ENCODE measurements at places on chromosomes 2 and 18.
A peak's percentile ranks its signal among the peaks of the same experiment; 100 is the strongest.

DNA sequence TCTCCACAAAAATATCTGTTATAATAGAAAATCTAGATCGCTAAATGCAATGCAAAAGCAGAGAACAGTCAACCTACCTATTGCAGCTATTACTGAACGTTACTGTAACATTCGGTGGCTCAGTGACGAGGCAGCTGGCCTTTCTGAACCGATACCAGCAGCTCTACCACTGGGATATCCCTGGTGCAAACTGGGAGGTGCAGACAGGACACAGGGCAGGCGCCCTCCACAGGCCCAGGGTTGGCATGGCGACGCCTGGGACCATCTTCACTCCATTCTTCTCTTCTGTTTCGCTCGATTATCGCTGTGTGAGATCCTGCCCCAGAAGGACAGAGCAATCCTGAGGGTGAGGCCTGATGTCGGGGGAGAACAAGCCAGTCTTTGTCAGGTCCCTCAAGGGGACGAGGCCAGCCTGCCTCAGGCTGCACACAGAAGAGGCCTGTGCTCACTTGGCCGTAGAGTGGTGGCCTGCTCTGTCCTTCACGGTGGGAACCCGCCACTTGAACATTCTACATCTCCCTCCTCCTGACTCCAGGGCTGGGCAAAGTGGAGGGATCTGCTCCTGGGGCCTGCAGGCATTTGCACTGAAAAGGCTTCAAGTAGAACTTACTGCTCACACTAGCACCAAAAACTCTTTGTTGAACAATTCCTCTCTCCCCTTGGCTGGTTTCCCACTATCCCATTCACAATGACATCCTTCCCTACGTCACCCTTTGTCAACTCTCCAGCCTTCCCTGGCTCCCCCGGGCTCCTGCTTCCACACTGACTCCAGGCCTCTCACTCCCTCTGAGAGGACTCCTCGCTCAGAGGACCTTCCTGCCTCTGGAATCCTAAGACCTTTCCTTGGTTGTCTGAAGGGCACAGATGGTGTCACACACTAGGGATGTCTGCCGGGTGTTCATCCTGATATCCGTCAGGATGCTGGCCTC, 49.7 kb downstream of the CYRIA start:
- DNase-seq, result no peak

DNA sequence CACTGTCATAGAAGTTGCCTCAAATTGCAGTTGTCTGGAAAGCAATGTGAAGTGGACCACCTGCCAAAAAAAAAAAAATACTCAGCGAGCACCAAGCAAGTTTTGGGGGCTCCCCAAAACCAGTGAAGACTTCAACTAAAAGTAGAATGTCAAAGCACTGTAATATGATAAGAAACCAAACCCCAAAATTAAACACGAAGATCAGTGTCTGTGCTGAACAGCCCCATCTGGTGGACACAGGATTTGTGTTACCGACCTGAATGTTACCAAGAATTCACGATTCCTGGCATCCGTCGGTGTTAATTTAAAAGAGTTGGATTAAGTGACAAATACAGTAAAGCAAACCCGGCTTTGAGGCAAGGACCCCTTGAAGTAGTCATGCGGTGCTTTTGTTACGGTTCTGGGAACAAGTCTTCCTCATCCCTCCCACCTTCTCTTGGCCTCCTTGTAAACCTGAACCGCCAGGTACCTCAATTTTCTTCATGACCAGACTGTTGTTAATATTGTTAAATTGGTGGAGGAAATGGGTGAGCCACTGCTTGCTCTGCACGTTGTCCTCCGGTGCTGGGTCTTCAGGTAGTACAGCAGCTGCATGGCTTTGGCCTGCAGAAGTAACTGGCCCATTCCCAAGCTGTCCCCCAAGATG, 31.3 kb upstream of the SSB start:
- DNase-seq, result peak; percentile 66

- no peak for DNase-seq
These were observed 7.9 kb upstream of the RUFY4 start for GRCh38 chr2:218060950-218061660.

DNA sequence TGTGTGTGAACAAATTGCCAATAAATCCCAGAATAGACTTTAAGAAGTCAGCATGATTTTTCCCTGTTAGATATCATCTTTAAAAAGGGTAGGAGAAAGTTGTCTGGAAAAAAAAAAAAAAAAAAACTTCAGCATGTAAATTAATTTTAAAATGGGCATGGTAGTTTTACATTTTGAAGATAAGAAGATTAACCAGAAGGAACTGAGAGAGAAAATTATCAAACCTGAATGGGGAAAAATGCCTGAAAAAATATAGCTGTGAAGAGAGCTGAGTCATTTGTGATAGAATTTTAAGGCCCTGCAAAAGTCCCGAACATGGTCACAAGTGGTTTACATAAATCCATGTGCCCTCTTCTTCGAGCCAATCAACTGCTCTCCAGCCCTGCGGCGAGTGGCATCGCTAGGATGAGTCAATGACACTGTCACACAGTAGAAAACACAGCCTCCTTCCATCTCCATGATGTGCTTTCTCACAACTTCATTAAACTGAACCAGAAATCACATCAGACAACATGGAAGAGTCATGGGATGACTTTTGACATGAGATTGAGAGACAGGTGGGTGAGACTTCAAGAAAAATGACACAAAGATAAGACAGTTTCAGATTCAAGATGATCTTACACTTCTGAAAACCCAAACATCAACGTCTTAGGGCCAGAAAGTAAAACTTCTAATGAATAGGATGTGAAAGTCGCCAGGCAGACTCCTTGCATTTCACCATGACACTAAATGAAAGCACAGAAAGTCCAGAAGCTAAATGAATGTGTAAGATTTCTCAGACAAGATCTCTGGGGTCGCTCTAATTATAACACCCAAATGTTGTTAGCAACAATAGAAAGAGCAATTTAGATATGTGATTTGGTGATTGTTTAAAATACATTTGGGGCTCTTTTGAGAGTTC, 273.0 kb upstream of the ID2 start:
- peak; percentile 78 for DNase-seq

- no peak for DNase-seq
These were observed 153.6 kb downstream of the TDRD15 start for GRCh38 chr2:21277068-21278056.

GRCh38 chr2:128162266-128162665, 71.3 kb downstream of the UGGT1 start:
- no peak for DNase-seq

DNA sequence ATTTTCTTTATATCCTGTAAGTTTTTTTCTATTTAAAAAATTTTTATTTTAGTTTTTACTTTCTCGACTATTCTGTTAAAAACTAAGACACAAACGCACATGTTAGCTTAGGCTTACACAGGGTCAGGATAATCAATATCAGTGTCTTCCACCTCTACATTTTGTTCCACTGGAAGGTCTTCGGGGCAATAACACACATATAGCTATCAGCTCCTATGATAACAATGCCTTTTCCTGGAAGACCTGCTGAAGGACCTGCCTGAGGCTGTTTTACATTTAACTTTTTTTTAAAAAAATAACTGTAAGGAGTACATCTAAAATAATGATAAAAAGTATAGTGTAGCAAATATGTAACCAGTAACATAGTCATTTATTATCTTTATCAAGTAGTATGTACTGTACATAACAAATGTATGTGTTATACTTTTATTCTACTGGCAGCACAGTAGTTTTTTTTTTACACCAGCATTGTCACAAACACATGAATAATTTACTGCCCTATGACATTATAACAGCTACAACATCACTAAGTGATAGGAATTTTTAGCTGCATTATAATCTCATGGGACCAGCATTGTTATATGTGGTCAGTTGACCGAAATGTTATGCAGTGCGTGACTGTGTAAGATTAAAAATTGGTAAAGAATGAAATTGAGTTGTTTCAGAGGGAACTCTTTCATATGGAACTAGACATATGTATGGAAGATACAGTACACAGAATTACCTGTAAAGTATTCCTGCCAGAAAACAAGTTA, 37.9 kb downstream of the CCDC138 start:
- DNase-seq, result no peak

DNA sequence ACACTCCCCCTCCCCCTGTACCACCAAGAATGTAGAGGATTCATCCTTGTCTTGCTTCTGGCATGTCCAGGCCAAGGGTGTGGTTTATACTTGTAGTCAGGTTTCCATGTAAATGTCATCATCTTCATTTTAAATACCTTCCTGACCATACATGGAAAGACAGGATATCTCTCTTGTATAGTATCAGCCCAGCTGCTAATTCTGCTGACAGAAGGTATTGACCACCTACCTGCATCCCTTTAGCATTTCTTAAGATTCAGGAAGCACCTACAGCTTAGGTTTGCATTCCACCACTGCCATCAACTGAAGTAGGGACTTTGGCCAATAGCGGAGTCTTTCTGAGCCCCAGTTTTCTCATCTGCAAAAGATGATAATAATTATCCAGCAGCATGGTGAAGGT, 22.9 kb upstream of the FSHR start:
- no peak for DNase-seq

GRCh38 chr2:68734688-68735525, at the start of gene ARHGAP25:
Gene ARHGAP25 (plus strand): TSS chr2:68734811. CDS start chr2:68735200, 389 bp downstream.
- DNase-seq, result peak; percentile 80

DNA sequence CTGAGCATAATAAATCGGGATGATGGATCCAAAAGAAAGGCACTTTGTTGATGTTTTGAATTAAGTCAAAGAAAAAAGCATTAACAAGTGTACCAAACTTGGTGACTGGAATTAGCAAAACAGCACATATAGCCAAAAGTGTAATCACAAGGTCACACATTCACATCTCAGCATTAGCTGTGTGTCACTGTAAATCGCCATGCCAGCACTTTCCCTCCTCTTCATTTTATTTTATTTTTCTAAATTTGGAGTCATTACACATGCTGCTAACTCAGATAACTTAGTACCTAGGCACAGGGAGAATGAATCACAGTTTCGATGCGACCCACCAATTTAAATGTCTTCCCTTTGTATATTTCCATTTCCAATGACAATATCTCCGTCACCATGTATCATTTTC, 111.4 kb downstream of the CACNB4 start:
- no peak for DNase-seq

GRCh38 chr2:236355911-236356310, 91.7 kb upstream of the ASB18 start:
- no peak for DNase-seq

GRCh38 chr18:73947180-73947921, 200.3 kb downstream of the FBXO15 start:
- no peak for DNase-seq

GRCh38 chr2:174654419-174654941, 56.9 kb upstream of the WIPF1 start:
- DNase-seq, result no peak

DNA sequence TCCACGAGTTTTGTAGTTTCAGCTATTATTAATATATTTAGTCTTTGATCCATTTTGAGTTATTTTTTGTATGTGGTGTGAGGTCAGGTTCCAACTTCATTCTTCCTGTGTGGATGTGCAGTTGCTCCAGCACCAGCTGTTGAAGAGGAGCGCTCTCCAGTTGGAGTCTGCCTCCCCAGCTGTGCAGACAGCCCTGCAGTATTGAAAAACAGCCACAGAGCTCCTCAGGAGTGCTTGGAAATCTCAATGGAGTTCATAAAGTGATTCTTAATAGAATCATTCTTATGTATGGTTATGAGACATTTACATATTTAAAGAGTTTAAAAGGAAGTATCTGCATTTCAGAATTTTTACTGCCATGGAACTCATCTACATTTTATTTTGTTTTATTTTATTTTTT, 17.3 kb downstream of the DGKD start:
- no peak for DNase-seq

DNA sequence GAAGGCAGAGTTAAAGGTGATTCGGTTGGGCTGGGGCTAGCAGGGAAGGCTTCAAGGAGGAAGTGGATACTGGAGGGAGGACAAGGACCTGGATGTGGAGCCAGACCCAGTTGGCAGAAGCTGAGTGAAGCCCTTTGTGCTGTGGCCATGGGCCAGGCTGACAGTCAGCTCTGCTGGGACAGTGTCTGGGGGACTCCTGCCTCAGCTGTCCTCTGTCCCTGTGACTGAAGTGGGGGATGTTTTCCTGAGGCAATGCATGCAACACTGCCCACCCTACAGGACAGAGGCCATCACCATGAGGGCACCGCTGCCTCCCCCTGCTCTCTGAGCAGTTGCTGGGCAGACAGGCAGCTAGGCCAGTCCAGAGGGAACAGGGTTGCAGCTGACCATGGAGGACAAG, 40.0 kb downstream of the ST8SIA5 start:
- no peak for DNase-seq

DNA sequence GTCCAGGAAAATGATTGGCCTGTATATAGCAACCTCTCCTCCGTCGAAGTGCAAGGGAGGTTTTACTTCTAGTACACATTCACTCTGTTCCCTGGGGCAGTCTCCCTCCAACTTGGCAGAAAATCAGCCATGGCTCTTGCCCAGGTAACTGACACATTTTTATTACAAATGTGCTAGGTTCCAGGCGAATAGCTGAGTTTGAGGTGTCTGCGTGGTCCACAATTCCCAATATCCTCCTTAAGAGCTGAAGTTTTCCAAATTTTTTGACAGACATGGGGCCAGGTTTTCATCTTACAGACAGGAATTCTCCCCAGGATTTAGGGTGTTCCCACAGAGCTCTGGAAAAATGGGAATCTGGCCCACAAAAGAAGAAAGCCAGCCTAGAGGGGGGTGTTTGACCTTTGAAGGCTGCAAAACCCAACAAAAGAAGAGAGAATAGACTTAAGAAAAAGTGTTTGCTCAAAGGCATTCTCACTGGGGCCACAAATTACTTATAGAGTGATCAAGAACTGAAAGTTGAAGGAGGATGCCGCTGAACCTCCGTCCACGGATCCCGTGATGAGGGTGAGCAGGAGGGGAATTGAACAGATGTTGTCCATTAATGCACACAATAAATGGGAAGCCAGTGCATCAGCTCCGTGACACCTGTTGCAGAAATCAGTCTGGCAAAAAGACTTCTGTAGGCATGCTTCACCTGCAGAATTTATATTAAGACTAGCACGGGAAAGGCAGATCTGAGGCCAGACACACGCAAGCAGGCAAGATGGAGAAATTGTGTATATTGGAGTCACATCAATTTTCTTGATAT, 242.3 kb upstream of the COPS8 start:
- no peak for DNase-seq

DNA sequence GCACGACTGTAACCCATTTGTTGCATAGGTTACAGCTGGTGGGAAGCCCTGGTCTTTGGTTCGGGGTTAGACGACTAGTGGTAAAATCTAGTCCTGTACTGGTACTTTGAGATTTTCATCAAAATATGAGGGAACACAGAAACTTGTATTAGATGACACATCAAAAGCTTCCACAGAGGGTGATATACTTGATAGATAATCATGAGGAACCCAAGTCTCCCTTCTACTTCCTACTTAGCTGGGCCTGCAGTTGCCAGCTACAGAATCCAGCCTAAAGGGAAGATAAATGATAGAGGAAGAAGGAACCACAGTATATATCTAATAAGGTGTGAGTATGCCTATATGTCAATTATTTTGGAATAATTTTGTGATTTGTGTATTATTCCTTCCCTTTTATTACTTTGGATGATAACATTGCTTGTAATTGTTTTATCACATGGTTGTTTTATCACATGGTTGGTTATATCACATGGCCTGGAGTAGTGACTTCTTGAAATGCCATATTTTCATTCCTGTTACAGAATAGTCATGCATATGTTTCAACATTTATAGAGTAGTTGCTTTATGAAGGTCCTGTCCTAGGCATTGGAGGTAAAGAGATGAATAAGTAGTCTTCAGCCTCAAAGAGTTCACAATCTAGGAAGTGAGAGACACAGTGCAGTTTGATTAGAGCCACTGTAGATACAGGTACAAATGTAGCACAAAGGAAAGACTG, 2.9 kb downstream of the AGPS start:
- no peak for DNase-seq

- no peak for DNase-seq
These were observed 75.1 kb downstream of the SH3BP4 start for GRCh38 chr2:235026649-235027557.
